CD4-positive, alpha-beta T cell treated with Interleukin-4 for 4 hours (primary cell): ENCODE measurements at places on chromosomes 7 and 10.

- DNase-seq: no peak
These were observed 182.0 kb upstream of the PHYHIPL start for GRCh38 chr10:58994226-58995057.

DNA sequence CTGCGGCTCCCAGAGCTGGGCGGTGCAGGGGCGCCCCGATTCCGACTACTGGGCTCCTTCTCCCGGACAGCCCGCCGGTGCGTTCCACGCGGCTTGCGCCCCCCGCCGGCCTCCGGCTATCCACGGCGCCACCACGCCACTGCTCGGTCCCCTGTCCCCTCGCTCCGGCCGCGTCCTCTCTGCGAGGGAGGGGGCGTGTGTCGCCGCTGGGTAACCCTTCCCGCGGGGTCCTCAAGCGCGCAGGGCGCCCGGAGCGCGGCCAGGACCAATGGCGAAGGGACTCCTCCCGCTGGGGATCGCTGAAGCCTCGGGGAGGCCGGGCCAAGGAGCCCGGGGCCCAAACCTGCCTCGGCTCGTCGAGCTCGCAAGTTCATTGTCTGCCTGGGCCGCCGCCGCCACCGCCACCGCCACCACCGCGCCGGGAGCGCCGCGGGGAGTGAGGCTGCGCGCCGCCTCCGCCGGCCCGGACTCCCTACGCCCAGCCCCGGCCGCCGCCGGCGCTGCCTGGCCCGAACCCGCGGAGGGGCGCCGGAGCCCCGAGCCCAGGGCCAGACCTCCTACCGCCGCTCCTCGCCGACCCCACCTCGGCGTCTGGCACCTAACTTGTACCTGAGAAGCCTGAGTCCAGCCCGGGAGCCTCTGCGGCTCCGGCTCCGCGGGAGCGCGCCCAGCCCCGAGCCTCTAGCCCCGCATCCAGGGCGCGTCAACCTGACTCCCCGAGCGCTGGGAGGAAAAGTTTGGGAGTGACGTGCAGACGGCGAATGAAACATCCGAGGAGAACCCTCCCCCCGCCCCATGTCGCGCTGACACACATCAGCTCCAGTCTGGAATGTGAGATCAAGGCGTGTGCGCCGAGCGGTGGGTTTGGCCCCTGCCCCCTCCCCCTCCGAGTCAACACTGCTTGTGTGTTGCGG is at the start of gene CHST15:
Gene CHST15 (minus strand): TSS at position 739 of the 914 bp plus-strand sequence. CDS start 47,386 bp downstream, outside the sequence.
- DNase-seq: no peak

DNA sequence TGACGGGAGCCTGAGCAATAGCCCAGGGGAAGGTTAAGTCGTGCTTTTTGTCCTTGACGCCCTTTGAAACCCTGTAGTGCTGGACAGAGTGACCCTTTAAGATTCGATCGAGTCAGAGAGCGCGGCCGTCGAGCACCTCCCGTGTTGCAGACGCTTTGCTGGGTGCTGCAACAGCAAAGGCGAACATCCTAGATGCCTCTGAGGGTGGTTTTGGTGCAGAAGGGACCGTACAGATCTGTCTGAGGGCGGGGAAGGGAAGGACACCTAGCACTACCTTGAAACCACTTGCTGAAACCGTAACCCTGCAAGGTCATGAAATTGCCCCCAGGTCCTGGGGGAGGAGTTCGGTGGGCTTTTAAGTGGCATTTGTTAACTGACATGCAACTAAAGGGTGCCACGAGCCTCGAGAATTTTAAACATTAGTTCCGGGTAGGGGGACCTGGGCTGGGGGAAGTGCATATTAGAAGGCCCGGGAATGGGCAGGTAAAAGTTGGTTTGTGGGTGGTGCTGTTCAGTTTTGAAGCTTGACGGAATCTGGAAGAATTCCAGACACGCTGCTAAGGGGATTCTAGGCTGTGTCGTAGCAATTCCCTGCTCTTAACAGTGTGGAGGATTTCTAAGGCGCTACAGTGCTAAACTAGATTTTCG is 786 bp downstream of the ATP5F1C start:
- no peak for DNase-seq

- DNase-seq: no peak
These were observed 165.5 kb downstream of the FAM107B start for GRCh38 chr10:14609178-14609577.

DNA sequence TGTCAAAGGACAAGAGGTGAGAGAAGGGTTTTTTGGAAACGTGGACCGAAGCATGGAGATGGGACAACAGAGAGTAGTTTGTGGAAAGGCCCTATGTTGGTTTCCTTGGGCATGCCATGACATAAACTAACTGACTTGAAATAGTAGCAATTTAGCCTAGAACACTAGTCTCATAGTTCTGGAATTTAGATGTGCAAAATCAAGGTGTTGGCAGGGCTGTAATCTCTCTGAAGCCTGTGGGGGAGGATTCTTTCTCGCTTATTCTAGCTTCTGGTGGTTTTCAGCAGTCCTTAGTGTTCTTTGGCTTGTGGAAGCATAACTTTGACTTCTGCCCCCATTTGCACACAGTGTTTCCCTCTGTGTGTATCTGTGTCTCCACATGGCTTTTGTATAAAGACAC is 283.4 kb downstream of the GFRA1 start:
- no peak for DNase-seq

DNA sequence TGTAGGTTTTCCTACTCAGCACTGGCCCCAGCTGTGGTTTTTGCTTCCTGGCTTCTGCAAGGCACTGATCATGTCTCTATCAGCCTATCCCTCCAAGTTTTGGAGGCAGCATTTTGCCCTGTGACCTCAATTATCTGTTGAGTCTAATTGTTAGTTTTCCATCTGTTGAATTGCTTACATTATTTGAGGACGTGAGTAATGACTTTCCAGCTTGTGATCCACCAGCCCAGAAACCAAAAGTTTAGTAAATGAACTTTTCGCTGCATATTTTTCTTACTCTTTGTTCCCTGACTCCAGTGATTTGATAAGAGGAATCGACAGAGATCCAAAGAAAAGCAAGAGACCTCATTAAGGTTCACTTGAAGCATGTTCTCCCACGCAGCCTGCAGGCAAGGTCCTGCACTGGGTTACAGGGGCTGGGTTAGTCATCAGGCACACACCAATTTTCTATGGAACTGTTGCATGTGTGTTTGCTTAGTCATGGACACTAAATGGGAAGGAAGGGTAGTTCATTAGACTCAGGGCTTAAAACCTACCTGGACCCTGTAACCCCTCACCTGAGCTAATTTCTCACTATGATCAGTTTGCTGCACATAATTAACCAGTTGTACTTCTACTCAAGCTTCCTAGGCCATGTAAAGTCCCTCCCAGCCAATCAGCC is 57.2 kb downstream of the AKR1E2 start:
- DNase-seq: no peak

DNA sequence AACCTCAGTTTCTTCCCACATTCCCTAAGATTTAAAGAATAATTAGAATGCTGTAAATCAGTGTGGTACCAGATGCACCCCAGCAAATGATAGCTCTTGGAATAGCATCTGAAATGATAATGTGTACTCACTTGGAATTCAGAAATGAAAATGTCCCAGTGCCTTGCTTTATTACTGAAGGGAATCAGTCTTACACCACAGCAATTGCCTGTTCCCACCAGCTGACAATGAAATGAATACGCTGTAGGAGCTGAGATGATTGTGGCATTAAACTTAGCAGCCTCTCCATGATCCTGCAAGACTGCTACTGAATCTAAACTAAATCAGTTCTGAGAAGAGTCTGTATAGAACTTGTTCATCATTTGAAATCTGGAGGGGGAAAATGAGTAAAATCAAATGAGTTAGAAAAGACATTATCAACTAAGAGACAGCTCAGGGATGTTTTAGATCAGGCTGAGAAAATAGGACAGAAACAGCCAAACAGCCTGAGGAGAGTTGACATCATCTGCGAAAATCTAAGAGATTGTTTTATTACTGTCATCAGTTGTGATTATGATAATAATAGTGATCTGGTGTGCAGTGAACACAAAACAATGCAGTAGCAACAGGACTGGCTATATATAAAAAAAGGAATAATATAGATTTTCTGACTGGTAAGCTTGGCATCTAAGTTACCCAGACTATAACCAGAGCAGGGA is 108.6 kb upstream of the SLC13A1 start:
- DNase-seq: no peak

DNA sequence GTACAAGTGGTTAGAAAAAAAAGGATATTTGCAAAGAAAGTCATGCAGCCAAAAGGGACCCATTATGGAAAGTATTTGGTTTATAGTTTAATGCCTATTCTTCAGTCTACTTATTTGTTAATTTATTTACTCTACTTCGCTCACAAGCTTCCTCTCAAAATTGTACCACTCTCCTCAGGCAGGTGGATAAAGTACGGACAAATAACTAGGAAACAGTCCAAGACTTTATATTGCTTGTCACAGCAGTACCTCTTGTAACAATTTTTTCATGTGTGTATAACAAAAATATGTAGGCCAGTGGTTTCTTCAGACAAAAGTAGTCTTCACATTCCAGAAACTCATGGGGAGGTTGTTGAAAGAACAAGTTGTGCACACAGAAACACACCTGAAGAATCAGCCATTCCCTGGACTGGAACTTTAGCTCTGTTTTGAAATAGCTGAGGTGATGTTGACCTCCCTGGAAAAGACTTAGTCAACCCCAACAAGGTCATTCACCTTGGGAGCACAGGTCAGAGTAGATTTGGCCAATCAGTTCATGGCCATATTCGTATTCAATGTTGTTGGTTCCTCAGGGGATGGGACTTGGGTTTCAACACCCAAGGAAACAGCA is 73.4 kb downstream of the TES start:
- no peak for DNase-seq

DNA sequence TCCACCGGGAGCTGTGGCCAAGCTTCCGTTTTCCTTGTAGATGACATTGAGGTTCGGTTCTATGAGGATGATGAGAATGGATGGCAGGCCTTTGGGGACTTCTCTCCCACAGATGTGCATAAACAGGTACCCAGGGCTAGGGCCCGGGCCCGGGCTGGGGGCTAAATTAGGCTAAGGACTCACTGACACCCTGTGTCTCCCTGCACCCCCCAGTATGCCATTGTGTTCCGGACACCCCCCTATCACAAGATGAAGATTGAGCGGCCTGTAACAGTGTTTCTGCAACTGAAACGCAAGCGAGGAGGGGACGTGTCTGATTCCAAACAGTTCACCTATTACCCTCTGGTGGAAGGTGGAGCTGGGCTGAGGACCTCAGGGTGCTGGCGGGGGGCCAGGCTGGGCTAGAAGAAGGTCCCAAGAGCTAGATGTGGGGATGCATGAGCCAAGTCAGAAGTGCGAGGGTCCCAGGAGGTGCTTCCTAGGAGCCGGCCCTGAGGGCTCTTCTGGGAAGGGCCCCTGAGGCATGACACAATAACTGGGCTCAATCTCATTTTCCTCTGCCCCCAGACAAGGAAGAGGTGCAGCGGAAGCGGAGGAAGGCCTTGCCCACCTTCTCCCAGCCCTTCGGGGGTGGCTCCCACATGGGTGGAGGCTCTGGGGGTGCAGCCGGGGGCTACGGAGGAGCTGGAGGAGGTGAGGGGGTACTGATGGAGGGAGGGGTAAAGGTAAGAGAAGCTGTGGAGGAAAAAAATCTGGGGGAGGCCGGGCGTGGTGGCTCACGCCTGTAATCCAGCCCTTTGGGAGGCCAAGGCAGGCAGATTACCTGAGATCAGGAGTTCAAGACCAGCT is 2.9 kb downstream of the NFKB2 start:
- no peak for DNase-seq

GRCh38 chr10:102710609-102711008 is 3.6 kb downstream of the ARL3 start:
- no peak for DNase-seq

- DNase-seq: no peak
These were observed 243.1 kb upstream of the HABP2 start for GRCh38 chr10:113309791-113310190.

DNA sequence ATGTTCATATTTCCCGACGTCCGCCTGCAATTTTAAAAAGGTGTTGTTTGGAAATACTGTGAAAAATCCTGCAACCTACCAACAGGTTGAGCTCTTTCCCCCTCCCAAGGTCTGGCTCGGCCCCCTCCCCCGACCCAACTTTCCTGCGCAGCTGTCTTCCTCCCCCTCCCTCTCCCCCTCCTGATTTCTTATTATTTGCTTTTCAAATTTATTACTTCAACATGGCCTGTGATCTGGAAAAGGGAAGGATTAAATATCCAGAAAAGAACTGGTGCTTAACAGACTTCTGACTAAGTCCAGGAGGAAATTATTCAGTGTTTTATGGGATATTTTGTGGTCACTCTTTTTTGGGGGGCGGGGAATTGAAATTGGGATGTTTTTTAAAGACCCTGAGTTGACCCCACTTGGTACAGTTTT is 2.4 kb downstream of the ARID5B start:
- no peak for DNase-seq

DNA sequence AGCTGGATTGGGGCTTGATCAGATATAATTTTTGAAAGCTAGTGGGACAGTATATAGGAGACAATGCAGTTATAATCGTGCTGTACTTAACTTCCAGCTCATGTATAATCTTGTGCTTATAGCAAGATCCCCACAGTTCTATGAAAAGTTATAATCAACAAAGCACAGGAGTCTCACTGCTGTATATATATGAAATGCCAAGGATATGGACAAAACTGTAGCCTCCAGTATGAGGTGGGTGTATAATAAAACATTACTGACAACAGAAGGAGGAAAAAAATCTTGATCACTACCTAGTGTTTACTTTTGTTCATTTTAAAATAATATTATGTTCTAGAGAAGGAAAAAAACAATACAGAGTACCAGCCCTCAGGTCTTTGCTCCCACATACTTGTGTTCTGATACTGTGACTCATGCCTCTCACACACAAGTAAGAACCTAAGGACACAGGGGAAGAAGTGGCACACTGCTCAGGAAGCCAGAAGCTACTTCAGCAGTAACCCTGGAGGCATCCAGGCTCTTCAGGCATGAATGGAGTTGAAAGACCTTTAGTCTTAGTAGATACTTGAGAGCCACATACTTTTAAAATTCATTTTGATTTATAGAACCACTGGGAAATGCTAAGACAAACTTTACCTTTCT is 265.7 kb upstream of the IMMP2L start:
- no peak for DNase-seq

DNA sequence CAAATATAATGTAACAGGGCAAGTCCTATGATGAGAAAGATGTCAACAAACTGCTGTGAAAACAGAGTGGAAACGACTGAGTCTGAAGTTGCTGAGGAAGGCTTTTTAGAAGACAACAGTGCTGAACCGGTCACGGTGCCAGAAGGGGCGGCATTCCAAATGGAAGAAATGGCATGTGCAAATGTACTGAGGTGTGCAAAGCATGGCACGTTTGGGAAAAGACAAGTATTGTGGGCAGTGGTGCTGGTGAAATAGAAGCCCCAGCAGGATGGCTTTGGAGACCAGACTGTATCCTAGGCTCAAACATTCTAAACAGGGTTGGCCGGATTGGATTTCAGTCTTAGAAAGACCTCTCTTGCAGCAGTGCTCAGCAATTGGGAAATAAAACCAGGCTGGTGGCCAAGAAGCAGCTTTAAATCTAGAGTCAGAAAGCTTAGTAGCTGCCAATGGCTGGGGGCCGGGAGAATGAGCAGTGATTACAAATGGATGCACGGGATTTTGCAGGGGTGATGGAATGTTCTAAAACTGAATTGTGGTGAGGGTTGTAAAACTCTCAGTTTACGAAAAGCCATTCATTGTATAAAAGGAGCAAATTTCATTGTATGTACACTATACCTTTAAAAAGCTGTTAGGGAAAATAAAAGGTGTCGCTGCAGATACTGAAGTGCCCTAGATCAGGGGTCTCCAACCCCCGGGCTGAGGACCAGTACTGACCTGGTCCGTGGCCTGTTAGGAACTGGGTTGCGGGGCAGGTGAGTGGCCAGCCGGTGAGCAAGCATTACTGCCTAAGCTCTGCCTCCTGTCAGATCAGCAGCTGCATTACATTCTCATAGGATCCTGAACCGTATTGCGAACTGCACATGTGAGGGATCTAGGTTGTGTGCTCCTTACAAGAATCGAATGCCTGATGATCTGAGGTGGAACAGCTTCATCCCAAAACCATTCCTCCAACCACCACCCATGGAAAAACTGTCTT is 141.6 kb downstream of the HIBADH start:
- DNase-seq: no peak
